ENCODE measurements at places on chromosomes 3 and 15. TPM values are rescaled to one million over a fixed set of nuclear protein-coding genes. Genes with fewer than 3 reads are reported as not detected.

- DNase-seq = peak; percentile 24
Observed at GRCh38 chr3:51721062-51721745, 14.3 kb downstream of the GRM2 start.

DNA sequence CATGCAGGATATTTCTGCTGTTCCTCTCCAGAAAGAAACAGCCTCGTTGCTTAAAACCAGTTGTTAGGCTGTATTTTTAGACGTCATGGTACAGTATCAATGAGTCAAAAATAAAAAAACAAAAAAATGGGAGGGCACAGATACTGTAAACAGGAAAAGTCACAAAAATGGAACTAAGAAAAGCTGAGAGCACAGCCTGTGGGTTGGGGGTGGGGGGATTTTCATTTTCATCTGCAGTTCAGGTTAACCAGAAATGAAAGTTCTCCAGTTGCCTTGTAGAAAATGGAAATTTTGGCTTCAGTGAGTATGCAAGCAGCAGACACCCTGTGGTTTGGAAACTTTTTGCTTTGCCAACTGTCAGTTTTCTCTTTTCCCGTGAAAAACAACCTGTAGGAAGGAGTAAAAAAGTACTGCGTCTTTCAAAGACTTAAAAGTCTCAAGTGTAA lies 59.0 kb downstream of the FRMD4B start:
- DNase-seq = no peak

DNA sequence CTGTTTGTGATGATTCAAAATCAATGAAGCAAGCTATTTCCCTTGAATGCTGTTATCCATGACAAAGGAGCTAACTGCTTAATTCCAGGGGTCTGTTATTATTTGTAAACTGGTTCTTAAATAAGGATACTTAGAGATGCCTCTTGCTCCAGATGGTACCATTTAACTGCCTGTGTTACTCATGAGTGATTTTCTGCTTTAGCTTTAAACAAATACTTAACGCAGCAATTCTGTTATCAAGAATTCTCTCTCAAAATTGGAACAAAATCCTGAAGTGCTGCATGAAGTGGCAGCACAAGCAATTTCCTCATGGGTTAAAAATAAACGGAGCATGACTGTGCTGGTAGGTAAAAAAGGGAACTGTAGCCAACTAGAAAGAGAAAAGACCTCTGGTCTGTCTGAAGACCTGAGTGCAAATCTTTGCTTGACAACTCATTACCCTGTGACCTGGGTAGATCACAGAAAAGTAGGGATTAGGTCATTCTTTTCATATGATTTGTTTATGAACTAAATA lies 62.5 kb upstream of the GBE1 start:
- DNase-seq = no peak

GRCh38 chr3:183930086-183930485 lies 45.4 kb upstream of the PARL start:
- no peak for DNase-seq

DNA sequence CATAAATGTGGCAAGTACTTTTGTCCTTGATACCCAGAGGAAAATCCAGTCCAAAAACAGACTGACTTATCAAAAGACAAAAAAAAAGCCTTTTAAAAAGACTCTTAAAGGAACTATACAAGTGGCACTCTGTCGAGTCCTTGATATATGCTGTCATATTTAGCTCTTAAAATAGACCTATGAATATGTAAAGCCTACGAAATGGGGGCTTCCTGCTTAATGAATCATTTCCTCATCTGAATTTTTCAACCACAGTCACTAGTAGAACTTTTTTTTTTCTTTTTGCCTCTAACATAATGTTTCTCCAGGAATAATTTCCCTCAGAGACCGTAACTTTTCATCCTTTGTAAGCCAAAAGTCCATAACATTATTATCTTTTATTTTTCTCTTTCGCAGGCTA lies 95.8 kb downstream of the P3H2 start:
- DNase-seq = no peak

GRCh38 chr15:33584797-33585196 lies 274.0 kb downstream of the RYR3 start:
- no peak for DNase-seq

GRCh38 chr3:43616034-43616433 lies 5.8 kb downstream of the ANO10 start:
- DNase-seq = no peak

- DNase-seq = no peak
Observed at GRCh38 chr15:60462027-60462426, 16.9 kb downstream of the ICE2 start.

DNA sequence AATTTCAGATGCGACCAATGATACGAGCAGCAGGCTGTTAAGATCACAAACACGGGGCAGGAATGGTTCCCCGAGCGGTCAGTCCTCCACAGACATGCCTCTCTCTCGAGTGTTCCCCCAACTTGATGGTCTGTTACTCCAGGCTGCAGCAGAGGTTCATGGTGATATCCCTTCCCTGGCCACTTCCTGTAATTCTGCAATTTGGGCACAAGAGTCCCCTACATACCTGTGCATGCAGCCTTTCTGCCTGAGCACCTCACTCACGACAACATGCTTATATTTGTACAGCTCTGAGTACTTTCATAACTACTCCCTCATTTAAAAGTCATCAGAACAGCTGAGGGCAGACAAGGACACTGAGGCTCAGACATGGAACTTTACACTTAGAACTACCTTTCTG lies 408.1 kb upstream of the NR2F2 start:
- DNase-seq = no peak

GRCh38 chr15:88913017-88913849 lies at the start of gene MFGE8:
TSS of gene MFGE8 (minus strand) at chr15:88913379. CDS start at chr15:88913319, 60 bp downstream.
- DNase-seq = peak; percentile 67

- DNase-seq = no peak
Observed at GRCh38 chr3:32882189-32882588, 64.4 kb downstream of the TRIM71 start.

- DNase-seq = peak; percentile 33
Observed at GRCh38 chr15:84982301-84982920, 755 bp downstream of the PDE8A start.

DNA sequence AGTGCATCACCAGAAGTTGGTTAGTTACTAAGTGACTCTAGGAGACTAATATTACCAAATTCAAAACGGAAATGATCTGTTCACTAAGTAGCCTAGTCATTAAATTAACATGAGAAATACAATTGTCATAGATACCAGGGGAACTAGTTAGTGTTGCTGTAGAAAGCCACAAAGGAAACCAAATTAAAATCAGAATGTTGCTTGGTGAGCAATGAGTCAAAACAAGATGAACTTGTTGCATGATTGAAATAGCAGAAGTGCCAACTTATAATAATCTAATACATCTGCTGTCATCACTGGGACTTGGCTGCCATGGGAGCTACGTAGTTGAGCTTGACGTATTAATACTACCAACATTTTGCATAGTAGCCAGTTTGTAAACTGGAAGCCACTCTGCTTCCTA lies 458.1 kb downstream of the DIPK2A start:
- DNase-seq = no peak

DNA sequence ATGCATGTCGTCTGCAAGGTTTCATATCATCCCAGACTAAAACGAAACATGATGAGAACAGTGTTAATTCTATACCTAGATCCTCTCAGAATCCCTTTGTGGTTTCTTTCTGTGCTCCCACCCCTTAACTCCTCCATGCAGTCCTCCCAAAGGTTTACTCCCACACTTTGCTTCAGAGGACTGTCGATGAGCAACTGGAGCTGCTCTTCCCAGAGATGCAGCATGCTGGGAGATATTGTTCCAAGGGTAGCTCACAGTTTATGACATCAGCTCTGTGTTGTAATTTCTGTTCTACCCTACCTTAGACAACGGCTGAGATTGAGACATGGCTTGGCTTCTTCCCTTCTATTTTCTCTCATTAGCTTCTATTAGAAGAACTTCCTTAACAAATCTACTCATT lies 313.0 kb upstream of the COL8A1 start:
- no peak for DNase-seq

GRCh38 chr3:132318451-132318850 lies 1.2 kb downstream of the ACP3 start:
- no peak for DNase-seq

GRCh38 chr3:107985496-107985895 lies 105.3 kb downstream of the CD47 start:
- DNase-seq = peak; percentile 16

DNA sequence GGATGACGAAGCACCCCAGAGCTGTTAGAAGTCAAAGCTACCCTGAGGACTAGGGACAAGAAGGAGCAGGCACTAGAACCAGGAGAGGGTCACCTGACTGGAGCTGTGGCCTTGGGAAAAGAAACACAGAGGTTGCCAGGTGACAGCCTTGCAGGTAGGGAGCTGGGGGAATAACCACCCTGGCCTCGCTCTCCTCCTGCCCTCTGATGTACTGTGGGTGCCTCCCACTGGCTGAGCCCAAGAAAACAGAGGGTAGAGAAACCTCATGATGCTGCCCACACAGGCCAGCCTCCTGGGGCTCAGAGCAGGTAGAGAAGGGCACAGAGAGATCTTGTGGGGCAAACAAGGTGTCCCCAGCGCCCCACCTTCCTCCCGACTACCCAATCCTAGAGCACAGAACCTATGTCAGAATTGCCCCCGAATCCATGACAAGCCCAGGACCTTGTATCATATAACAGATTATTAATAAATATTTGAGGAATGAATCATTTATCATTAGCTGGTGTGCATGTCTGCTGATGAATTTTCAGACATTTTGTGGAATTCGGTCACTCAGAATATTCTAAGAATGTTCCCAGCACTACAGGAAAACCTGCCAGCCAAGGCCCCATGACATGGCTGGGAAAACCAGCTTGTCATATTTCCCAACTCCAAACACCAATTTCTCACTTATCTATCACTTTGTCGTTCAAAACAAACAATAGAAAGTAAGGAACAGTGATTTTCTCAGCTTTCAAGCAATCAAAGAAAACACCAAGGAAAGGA lies 59.8 kb upstream of the MEX3B start:
- no peak for DNase-seq

DNA sequence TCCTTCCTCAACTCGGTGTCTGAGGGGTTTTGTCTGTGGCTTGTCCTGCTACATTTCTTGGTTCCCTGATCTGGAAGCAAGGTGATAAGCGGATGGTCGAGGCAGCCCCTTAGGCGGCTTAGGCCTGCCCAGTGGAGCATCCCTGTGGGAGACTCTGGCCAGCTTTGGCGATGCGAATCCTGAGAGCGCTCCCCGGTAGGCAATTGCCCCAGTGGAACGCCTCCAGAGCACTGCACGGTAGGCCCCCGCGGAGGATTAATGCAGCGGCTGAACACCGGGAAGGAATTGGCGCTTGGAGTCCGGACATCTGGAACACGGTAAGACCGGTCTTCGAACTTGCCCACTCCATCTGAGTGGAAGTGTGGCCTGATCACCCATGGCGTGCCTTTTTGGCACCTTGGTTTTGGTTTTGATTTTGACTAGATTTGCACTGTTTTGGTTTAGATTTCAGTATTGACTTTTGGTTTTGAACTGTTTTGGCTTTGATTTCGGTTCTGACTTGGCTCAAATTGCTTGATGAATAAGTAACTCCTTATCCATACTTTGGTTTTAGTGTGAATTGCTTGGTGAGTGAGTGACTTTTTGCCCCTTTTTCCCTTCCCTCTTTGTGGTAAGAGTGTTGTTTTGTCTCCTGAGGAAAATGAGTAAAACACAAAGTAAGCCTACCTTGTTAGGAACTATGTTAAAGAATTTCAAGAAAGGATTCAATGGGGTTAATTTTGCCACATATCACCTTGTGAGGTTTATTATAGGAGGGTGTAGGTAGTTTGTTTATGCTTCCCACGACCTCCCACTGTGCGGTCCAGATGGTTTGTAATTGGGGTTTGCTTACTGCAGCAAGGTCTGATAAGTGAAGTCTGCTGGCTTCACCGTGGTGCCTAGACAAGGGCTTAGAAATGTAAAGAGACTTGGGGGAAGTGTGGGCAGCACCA lies 27.1 kb upstream of the GPR156 start:
- DNase-seq = no peak

- no peak for DNase-seq
Observed at GRCh38 chr15:79572691-79573404, 140.7 kb downstream of the MINAR1 start.

DNA sequence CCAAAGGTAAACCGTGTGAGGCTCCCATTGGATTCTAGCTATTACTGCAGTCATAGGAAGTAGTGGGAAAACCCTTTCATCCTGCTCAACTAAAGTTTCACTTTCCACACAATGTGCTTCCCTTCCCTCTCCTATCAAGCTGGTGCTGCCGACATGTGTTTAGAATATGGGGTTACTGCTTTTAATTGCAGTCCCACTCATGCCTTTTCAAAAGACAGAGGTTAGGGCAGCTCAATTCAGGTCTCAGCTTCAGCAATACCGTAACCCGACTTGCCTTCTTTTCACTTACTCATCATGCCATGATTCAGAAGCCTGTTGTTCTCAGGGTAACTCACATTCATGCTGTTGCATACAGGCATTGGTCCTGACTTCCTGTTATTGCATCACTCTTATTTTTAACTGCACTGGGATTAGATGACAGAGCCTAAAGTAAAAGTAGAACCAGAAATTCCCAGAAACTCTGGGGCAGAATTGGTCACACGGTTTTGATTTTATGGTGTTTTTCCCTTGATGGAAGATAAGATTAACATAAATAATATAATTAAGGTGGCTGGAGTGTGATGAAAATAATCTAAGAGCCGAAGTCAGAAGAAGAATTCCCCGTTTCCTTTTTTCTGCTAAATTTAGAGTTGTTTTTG lies 45.7 kb downstream of the C2CD4B start:
- DNase-seq = peak; percentile 61

DNA sequence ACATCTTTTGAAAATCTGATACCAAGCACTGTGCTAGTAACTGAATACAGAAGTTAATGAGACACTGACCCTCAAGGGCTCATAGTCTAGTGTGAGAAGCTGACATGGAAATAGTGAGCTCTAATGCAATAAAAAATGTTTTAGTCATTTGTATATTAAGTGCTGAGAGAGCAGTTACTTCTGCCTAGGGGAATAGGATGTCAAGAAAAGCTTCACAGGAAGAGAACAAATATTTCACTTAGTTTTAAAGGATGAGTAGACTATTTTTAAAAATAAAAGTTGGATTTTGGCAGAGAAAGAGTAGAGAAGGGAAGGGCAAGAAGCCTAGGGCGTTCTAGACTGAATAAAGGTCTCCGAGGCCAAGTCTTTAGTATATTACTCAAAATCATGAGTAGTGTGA lies 158.4 kb downstream of the ATG7 start:
- DNase-seq = no peak

RAB11A gene
- 115 TPM for total RNA-seq

GABRA5 gene
- total RNA-seq = not detected

CCR8 gene
- 87.2 TPM for total RNA-seq

SUSD5 gene
- not detected for total RNA-seq

All from CD4-positive, CD25-positive, alpha-beta regulatory T cell (primary cell).